ENCODE measurements at places on chromosomes 12 and 14. TPM values are rescaled to one million over a fixed set of nuclear protein-coding genes. Genes with fewer than 3 reads are reported as not detected.

The CIDEB gene
- 28.3 TPM for polyA plus RNA-seq

The MEG3 gene
- 305 TPM for polyA plus RNA-seq

The PAPLN gene
- 40.8 TPM for polyA plus RNA-seq

The UBE3B gene
- polyA plus RNA-seq = 38.5 TPM

The CACNB3 gene
- 53.1 TPM for polyA plus RNA-seq

The TAS2R13 gene
- polyA plus RNA-seq = 0.13 TPM

The HOXC5 gene
- polyA plus RNA-seq = 3.6 TPM

The TAS2R43 gene
- polyA plus RNA-seq = 0.65 TPM

The ARHGDIB gene
- polyA plus RNA-seq = 56.4 TPM

The TGM1 gene
- 1.5 TPM for polyA plus RNA-seq
